Uterus (tissue), 4 donors: ENCODE measurements at places on chromosomes 1 and 21. TPM values are rescaled to one million over a fixed set of nuclear protein-coding genes. Genes with fewer than 3 reads are reported as not detected.
A peak's percentile ranks its signal among the peaks of the same experiment; 100 is the strongest.

CYP4A11 gene
- not detected for total RNA-seq

OR2M3 gene
- not detected for total RNA-seq

LENEP gene
- total RNA-seq, result not detected

CYYR1 gene
- 15.9 TPM for total RNA-seq

CFHR3 gene
- not detected for total RNA-seq

MCL1 gene
- total RNA-seq, result 156 TPM

TOR1AIP2 gene
- 32.1 TPM for total RNA-seq

TMEM81 gene
- total RNA-seq, result not detected

SPRR2G gene
- not detected for total RNA-seq

GRCh38 chr1:6512245-6512907, 20.9 kb upstream of the PLEKHG5 start:
- DNase-seq, result no peak

- DNase-seq, result peak; percentile 14
Observed at GRCh38 chr1:53071167-53071865, 9.3 kb downstream of the PODN start.

DNA sequence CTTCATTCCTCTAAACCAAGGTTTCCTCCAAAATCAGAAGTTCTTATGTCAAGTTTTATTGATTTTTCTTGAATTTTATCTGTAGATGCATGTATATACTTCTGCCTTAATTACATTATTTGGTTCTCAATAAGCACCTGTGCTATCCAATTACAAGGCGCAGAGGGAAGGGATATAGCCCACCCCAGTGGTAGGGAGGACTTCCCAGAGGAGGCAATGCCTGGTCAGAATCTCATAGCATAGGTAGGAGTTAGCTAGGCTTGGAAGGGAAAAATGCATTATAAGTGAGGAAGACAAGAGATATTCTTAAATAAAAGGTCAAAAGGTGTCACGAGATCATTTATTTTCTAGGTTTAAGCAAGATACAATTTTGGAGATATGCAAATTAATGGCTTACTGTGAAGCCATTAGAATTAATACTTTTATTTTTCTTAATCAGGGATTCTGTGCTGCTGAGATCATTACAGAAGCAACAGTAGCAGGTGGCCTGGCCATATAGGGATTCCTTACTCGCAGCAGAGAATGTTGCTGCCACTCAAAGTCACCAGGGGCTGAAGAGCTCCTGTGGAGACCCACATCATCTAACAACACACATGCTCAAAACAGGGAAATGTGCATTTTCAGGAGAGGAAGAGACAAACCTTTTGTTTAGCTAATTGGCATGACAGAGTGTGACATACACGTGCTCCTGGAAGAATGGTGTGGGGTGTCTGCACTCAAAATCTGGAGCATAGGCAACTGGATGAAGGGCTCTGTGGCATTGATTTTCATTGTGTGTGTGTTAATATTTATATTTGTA, 178.3 kb downstream of the ATG4C start:
- DNase-seq, result no peak

- DNase-seq, result no peak
Observed at GRCh38 chr1:205584732-205585131, 47.1 kb downstream of the ELK4 start.

- DNase-seq, result no peak
Observed at GRCh38 chr1:82034812-82035211, 234.1 kb downstream of the ADGRL2 start.

DNA sequence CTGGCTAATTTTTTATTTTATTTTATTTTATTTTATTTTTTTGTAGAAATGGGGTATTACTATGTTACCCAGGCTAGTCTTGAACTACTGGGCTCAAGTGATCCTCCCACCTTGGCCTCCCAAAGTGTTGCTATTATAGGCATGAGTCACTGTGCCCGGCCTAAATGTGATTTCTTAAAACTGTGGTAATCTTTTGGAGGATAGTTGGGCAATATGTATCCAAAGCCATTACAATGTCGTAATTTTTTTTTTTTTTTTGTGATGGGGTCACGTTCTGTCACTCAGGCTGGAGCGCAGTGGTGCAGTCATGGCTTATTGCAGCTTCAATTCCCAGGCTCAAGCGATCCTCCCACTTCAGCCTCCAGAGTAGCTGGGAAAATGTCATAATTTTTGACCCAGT, 14.2 kb downstream of the ETV3L start:
- DNase-seq, result no peak

- DNase-seq, result no peak
Observed at GRCh38 chr1:225451840-225452515, 24.1 kb upstream of the LBR start.

DNA sequence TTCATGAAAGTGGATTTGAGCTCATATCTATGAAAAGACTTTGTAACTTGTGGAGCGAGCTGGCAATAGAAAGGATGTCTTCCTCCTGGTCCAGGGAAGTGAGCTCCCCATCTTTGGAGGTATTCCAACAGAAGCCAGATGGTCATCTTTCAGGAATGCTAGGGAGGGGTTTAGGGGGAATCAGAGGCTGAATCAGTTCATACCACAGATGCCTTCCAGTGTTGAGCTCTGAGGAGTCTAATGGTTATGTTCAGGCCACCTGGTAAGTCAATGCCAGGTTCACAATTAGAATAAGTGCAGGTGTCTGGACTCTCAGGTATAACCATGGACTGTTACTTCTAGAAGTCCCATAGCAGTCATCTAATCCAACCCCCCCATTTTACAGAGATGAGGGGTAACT, 119.1 kb downstream of the ACTL8 start:
- no peak for DNase-seq

GRCh38 chr1:118154220-118154619, 30.8 kb downstream of the SPAG17 start:
- DNase-seq, result no peak

DNA sequence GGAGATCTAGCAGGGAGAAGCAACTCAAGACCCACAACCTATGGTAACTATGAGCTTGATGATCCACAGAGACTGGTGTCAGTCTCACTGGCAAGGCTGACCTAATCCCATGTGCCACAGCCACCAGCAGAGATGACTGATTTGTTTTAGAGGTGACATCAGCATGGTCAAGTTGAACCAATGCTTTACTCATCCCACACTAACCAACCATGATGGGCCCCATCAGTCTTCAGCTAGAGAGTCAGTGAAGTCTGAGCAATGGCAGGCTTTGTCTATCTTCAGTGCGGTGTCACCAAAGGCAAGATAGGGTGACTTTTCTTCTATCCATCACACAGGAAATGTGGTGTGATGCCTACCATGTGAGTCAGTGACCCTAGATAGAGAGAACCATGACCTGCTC, 1470.7 kb downstream of the NCAM2 start:
- DNase-seq, result no peak

GRCh38 chr1:31581821-31582810, 5.8 kb downstream of the TINAGL1 start:
- DNase-seq, result no peak

DNA sequence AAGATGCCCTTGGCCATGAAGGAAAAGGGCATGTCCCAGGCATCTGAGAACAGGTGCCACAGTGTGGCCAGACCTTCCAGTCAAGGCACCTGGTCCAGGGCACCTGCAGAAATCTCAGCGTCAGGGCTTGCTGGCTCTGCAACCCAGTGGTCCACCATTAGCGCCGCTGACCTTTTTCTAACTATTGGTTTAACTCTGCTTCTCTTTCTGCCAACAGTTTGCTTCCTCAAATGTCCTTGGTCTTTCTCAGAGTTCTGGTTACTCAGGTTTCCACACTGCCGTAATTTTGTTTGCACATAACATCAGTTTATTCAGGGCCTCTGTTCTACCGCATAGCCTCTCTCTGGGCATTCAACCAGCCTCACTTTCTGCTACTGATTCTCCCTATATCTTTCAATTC, 16.5 kb upstream of the FYB2 start:
- no peak for DNase-seq

DNA sequence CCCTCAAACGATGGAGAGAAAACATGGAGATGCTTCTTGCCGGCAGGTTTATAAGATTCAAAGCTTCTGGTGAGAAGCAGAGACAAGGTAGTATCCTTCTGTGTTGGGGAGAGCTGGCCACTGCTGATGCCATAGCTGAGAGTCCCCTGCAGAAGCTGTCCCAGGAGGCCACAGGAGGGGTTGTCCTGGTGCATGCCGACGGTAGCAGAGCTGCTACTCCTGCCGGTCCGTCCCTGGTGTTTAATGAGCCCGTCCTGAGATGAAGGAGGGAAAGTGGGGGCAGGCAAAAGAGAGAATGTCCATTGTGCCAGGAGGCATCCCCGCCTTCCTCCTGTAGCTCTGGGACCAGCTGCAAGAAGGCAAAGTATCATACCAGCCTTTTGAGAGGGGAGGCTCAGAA, 10.4 kb upstream of the C2CD2 start:
- DNase-seq, result no peak

GRCh38 chr1:110680036-110680735, 5.4 kb upstream of the KCNA3 start:
- DNase-seq, result no peak

DNA sequence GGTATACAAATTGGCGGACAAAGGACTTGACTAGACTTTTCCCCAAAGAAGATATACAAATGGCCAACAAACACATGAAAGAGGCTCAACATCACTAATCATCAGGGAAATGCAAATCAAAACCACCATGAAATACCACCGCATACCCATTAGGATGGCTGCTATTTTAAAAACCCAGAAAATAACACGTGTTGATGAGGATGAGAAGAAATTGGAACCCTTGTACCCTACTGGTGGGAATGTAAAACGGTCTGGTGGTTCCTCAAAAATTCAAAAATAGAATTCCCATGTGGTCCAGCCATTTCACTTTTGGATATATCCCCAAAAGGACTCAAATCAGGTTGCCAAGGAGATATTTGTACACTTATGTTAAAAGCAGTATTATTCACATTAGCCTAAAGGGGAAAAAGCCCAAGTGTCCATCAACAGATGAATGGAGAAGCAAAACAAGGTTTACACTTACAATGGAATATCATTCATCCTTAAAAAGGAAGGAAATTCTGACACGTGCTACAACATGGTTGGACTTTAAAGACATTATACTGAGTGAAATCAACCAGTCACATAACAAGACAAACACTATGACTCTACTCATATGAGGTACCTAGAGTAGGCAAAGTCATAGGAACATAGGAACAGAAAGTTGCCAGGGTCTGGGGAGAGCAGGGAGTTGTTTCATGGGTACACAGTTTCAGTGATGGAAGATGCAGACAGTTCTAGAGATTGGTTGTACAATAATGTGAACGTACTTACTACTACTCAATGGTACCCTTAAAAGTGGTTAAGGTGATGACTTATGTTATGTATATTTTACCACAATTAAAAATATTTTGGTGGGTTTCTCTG, 17.0 kb downstream of the CD34 start:
- DNase-seq, result no peak

- DNase-seq, result no peak
Observed at GRCh38 chr1:186325239-186325638, 49.8 kb downstream of the TPR start.

GRCh38 chr21:43605320-43606215, 53.7 kb downstream of the HSF2BP start:
- no peak for DNase-seq

GRCh38 chr1:226798427-226799411, 59.6 kb upstream of the ITPKB start:
- DNase-seq, result no peak

- DNase-seq, result no peak
Observed at GRCh38 chr1:203031467-203031866, 5.2 kb downstream of the PPFIA4 start.

DNA sequence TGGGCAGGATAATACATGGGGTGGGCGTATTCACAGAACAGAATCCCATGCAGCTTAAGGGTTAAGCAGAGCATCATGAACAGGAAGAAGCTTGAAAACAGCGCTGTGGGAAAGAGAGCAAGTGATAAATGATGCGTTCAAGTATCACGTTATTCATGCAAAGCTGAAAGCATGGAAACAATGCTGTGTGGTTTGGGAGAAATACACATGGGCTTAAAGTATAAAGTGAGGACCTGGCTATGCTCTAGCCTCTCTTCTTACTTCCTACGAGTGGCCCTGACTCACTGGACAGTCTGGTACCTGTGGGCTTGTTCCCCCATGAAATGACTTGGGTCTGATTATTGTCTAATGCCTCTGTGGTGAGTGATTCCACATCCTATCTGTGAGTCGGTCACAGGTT, 25.7 kb downstream of the TMPRSS2 start:
- DNase-seq, result no peak

DNA sequence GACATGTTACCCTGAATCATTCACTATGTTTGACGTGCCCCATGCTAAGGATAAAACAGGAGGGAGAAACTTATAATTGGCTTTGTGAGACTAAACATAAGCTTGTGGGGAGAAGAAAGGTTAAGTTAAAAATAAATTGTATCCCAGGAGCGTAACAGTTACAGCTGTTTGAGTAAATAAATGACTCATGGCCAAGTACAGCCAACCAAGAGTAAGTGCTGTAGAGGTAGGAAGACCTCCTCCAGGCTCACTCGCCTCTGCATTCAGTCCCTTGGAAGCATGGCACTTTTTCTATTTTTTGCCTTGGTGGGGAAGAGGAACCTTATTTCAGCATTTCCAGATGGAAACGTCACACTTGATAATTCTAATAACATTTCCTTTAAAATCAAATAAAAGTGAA, 116.5 kb downstream of the ZP4 start:
- DNase-seq, result no peak

GRCh38 chr1:42046761-42047507, 106.3 kb upstream of the GUCA2B start:
- DNase-seq, result no peak

DNA sequence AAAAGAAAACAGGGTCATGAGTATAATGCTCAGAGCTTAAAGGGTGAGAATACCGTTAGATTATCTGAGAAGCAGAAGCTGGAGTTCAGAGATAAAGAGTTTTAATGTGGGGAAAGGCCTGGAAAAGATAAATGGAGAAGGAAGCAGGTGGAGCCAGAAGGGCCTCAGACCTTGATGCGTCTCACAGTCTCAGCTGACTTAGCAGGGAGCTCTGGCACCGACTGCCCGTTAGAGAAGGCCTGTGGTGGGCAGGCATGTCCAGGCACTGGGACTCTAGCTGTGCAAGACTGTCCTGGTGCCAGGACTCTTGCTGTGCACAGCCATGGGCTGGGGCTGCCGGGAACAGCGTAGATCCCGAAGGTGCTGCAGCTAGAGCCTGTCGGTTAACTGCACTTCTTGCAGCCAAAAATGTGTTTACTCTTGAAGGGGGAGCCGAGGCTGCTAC, 3.8 kb upstream of the SLAMF9 start:
- no peak for DNase-seq

GRCh38 chr1:55235722-55236121, 20.6 kb upstream of the USP24 start:
- no peak for DNase-seq

GRCh38 chr1:80925130-80925805, 875.5 kb upstream of the ADGRL2 start:
- no peak for DNase-seq

DNA sequence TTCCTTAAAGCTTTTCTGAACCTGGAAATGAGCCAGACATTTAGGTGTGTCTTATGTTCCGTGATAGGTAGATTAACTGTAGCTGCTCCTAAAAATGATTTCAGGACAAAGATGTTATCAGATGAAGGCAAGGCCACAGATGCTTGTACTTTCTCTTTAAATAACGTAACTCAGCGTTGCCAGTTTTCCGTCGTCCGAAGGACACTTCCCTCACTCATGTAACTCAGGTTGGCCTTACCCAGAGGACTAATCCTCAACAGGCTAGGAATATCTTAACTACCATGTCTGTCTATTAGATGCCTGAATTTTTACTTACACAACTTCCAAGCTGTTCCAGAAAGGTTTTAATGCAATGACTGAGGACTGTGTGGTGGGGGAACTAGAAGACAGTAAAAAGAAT, 35.4 kb upstream of the FAM89A start:
- DNase-seq, result no peak
